T-helper 2 cell (primary cell): ENCODE measurements at places on chromosomes 16 and 17.

DNA sequence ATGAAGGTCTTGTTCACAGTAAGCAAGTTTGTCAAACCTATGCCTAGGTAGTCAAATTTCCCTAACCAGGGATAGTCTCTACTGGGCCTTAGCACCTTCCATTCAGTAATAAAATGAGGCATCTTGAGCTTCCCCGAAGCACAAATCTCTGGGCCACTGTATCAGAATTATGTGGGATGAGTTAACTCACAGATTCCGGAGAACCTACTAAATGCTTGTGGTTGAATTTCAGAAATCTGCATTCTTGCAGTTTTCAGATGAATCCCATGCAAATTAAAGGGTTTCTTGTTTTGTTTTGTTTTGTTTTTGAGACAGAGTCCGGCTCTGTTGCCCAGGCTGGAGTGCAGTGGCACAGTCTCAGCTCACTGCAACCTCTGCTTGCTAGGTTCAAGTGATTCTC, 478.8 kb upstream of the HSBP1 start:
- DNase-seq = no peak

DNA sequence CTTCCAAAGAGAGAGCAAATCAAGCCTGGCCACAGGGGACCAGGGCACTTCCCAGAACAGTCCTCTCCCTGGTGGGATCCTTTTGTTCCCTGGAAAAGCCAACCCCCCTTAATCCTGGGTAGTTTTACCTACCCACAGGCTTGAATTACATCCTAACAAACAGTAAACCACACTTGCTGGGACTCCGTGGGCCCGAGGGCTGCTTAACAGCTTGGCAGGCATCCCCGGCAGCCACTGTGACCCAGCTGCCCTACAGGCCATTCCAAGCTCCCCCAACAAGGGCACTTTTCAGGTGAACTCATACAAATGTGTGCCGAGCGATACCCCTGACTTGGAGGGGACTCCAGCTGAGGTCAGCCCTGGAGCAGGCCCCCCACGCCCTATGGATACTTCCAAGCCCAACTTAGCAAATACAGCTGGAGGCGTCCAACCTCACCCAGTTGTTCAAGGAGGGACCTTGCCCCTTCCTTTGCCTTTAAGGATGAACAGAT, 26.4 kb downstream of the ADCY9 start:
- no peak for DNase-seq

DNA sequence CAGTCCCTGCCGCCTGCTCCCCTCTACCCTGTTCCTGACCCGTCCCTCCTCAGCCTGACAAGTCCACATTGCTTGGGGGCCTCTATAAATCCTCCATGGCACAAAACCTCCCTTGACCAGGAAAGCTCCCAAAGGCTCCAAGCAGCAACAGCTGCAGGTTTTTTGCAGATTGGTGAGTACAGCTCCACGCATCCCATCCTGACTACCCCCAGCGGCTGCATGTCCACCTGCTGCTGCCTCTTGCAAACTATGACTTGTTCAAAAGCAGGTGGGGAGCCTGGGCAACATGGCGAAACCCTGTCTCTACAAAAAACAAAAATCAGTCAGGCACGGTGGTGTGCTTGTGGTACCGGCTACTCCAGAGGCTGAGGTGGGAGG, 122.8 kb downstream of the ANKRD11 start:
- no peak for DNase-seq

- no peak for DNase-seq
Measured at GRCh38 chr17:17505151-17505550, 9.0 kb upstream of the RASD1 start.

DNA sequence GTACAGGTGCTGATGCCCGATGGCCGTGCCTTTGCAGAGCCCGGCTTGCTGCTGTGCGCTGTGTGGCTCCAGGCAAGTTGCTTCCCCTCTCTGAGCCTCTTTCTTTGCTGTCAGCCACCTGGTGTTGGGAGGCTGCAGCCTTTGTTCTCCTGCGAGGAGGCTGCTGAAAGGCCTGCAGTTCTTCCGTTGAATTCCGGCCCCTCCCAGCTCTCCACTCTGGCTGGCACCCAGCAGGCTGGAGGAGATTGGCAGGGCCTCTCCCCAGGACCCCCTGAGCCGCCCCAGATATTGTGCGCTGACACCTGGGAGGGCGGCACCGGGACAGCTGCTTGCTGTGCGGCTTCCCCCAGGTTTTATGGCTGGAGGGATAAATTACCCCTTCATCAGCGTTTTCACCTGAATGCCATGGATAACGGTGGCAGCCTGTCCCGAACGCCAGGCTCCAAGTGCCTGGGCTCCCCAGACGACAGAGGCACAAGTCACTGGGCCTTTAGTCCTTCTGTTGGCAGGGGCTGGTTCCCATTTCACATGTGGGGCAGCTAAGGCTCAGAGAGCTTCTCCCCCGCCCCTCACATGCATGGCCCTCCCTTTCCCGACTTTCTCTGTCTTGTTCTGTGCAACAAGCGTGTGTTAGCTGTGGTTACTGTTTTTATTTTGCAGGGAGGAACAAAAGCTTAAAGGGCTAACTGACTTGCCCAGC, 35.1 kb upstream of the GSE1 start:
- DNase-seq = no peak

GRCh38 chr16:53920988-53921387, 217.0 kb downstream of the FTO start:
- DNase-seq = no peak

- no peak for DNase-seq
Measured at GRCh38 chr17:63029541-63029940, 63.5 kb downstream of the TANC2 start.

- DNase-seq = no peak
Measured at GRCh38 chr17:27793168-27793905, 7.0 kb downstream of the NOS2 start.

DNA sequence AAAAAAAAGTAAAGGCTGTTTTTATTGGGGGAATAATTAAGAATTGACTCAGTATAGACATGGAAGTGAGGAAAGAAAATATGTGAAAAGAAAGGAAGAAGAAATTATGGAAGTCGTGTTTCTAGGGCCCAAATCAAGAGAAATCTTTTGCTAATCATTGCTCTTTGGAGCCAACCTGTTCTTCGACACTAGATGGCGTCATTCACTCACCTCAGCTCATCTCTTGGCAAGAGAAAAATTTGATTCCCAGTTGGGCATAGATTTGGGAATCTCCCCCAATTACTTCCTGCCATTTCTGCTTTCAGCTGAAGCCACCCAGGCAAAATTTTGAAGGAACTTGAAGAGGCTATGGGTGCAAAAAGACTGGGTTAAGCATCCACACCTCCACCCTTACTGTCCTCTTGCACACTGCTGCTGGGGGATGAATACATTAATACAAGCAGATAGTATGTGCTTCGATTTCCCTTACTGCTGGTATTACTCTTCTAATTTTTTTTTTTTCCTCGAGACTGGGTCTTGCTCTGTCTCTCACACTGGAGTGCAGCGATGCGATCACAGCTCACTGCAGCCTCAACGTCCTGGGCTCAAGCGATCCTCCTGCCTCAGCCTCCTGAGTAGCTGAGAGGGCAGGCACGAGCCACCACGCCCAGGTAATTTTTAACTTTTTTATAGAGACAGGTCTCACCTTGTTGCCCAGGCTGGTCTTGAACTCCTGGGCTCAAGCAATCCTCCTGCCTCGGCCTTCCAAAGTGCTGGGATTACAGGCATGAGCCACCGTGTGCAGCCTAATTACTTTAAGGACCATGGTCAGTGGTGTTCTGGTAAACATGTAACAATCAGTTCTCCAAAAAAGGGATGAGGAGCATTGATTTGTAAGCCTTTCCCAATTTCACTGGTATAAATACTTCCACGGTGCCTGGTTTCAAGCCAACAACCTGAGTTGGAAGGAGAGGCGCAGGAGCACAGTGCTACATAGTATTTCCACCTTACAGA, 13.5 kb downstream of the PSMD7 start:
- DNase-seq = no peak
